ENCODE measurements at places on chromosomes 3 and 15. TPM values are rescaled to one million over a fixed set of nuclear protein-coding genes. Genes with fewer than 3 reads are reported as not detected.

GRCh38 chr3:13718000-13718399, 161.9 kb downstream of the WNT7A start:
- DNase-seq: no peak

DNA sequence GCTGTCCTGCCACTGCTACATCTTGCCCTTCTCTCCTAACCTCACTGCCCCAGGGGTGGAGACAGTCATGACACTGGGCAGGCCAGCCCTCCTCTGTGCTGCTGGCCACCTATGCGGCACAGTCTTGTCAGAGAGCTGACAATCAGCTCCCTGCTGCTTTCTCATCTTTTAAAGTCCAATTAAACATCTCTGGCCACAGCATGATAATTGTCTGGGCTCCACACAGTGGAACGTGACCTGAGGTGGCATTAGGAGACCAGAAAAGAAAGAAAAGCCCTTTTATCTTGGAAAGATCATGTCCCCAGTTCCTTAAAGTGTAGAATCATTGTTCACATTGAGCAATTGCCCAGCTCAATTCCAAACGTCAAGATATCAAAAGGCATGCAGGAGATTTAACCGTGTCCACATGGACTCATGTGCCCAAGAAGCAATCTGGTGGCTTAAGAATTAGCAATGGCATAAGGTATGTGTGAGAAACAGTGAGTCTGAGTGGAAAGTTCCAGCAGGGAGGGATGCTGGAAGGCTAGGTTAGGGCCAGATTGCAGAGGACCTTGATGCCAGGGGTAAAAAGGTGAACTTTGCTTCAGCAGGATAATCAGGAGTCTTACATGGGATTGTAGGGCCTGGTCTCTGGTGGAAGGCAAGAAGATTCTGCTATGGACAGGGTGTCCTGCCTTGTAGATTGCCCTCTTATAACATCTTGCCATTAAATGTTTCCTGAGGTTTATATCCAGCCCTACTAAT, 15.3 kb upstream of the CACNA1D start:
- DNase-seq: no peak

DNA sequence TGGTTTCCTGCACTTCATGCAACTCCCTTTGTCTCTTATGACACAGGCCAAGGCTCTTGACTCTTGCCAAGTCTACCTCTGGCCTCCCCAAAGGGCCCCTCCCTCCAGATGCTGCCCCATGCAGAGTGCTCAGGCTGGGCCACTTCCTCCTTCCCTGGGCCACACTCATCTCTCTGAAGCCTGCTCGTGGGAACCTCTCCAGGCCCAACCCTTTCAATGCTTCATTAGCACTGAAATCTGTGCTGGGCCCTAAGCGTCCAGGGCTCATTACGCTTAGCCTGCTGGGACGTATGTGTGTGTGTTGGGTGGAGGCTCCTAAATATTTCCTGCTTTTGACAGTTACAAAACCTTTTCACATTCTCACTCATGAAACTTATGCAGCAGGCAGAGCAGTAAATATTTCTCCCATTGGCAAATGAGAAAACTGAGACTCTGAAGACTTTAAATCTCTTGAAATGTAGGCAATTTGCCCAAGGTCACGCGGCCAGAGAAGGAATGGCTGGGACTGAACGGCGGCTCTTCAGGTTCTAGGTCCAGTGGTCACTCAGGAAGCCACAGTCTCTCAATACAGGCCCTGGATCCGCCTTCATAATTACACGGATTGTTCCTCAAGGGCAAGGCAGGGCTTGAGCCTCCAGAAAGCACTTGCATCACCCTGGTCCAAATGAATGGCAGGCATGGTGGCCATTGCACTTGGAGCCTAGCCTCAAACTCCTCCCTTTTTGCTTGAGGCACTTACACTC, 241.7 kb upstream of the HES1 start:
- no peak for DNase-seq

GRCh38 chr3:31377045-31377642, 155.6 kb upstream of the STT3B start:
- DNase-seq: no peak

DNA sequence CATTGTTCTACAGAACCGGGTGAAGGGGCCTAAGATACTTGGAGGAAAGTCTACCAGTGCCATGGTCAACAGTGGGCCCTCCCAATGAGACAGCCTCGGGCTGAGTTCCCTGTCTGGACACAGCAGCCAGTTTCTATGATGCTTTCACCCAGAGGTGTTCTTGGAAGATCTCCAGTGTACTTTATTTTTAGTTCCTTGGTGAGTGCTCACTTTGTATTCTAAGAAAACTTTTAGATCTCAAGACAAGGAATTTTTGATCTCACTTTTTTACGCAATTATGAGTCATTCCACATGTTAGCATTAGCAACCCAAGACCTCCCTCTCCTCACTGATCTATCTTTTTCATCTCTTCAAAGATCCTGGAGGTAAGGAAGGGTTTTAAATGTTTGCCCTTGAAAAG, 287.7 kb downstream of the RORA start:
- no peak for DNase-seq

- no peak for DNase-seq
These were observed 185.8 kb upstream of the CFAP20DC start for GRCh38 chr3:59235634-59236012.

DNA sequence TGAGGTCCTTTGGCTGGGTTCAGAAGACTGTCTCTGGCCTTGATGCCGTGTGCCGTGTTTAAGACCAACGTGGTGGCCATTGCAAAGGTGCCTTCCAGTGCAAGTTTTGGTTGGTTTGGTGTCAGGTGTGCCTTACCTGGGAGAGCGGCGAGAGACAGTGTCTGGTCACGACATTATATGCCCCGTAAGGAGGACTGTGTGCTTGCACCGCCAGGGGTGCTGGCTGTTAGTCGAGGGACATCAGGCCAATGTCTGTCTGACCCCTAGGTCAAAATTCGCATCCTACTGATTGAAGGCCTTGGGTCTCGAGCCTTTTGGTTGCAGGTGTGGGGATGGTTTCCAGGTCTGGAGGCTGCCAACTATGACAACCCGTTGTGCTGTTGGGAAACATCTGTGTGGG, 111.9 kb downstream of the SNRPN start:
- no peak for DNase-seq

DNA sequence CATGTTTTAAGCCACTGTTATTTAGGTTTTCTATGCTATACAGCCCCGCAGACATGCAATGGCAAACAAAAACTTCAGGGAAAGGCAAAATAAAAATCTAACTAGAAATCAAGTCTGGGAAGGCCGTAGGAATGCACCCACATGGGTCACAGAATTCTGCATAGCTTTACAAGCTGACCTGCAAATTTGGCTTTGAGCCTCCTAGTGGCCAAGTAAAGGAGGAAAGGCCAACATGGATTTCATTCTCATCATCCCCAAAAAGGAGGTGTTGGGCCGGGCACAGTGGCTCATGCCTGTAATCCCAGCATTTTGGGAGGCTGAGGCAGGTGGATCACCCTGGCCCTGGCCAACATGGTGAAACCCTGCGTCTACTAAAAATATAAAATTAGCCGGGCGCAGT, 124.3 kb downstream of the FBLN2 start:
- DNase-seq: peak; percentile 24

GRCh38 chr3:119898478-119899191, 116.7 kb downstream of the NR1I2 start:
- no peak for DNase-seq

DNA sequence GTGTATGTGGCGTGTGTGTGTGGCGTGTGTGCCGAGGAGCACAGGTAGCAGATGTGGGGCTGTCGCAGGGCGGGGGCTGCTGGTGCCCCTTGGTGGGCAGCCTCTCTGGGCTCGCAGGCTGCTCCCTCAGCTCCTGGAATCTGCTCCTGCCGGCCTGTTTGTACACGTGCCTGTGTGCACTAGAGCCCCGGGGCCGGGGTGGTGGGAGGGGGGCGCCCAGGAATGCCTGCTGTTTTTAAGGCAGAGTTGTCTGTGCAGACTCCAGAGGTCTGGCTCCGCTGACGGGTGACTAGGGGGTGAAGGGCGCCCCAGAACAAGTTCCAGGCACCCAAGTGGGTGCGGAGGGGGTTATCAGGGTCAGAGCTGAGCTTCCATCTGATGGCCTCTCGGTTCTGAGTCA, 112.2 kb downstream of the FBLN2 start:
- no peak for DNase-seq

- DNase-seq: no peak
These were observed 2.6 kb downstream of the LIPC start for GRCh38 chr15:58434334-58434875.

- no peak for DNase-seq
These were observed 61.3 kb upstream of the RAB6B start for GRCh38 chr3:133956982-133957381.

DNA sequence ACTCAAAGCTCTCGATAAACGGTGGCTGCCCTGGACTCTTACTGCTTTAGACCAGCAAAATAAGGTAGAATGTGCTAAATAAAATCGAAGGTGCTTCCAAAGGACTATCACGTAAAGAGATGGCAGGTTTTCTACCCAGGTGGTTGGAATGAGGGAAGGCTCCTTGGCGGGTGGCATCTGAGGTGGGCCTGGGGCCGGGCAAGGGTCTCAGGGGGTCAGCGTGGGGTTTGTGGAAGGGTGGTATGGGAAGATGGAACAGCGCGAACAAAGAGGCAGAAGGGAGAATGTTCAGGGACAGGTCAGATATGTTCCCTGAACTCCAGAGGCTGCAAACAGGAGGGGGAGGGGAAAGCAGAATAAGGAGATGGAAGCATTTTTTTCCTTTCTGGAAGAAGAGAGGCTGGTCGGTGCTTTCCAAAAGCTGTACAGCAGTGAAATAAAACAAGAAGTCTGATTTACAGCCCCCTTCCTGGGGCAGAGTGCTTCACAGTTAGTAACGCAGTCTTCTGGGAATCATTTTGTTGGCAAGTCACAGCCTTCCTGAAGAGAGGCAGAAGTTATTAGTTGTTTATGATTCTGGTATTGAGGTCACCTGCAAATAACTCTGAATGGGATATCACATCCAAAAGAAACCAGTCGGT, 58.3 kb upstream of the ATG7 start:
- DNase-seq: no peak

- no peak for DNase-seq
These were observed 383.7 kb upstream of the PPP2R3A start for GRCh38 chr3:135581806-135582205.

DNA sequence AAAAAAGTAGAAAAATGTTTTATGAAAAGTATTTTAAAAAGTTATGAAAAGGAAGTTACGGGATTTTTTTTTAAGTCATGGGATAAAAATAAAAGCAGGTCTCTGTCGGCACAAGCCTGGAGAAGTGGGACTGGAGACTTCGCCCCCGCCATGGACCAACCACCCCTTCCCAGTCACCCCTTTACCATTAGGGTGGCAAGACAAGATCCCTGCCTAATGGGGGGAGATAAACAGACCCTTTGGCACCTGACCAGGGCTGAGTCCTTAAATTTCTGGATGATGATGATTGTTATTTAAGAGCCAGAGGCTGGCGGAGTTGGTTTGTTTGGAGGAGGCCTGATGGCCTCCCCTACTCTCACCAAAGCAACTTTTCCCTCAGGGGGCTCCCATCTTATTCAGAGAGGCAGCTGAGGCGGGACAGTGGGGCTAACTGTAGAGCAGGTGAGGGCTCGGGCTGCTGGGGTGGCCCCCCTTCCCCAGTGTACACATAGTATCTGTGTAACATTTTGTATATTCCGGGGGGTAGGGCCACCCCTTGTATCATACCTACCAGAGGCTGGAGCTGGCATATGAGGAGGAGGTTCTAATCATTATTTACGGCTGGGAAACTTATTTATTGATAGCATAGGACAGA, 74.0 kb downstream of the ADAMTS7 start:
- no peak for DNase-seq

DNA sequence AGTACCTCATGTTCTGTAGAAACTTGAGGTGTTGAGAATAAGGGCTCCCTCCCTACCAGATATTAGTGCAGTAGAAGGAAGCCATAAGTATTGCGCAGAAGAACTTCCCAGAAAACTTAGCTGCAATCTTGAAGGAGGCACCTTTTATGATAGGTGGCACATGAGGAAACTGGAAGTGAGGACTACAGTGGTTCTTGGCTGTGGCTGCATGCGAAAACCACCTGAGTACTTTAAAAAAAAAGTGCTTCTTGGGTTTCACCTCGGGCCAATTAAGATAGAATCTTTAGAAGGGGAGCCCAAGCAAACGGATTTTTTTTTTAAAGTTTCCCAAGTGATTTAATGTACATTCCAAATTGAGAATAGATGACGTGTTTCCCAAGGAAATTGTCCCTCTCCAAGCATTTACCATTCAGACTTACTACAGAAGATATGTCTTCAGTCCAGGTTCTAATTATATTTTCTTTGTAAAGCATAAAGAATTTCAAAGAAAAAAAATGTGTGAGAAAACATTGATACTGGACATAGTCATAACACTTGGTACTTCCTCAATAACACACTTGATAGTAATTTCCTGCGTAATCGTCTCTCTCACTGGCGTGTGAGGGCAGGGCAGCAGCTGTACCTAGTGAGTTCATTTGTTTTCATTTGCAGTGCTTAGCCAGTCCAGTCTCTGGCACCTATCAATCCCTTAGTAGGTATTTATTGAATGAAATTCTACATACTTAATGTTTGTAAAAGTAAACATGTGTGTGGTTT, 12.3 kb upstream of the NR1I2 start:
- DNase-seq: no peak

GRCh38 chr15:58440922-58441321, 9.1 kb downstream of the LIPC start:
- no peak for DNase-seq

DNA sequence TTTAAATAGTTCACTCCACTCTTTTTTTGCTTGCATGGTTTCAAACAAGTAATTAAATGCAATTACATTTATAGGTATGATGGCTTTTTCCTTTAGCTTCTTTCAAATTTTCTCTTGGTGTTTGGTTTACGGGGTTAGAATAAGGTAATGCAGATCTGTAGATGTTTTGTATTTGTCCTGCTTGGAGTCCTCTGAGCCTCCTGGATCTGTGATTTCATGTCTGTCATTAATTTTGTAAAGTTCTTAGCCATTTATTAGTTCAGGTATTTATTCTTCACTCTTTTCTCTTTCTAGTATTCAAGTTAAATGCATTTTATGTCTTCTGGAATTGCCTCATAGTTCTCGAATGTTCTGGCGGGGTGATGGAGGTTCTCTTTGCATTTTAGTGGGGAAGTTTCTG, 1.4 kb upstream of the MRPS25 start:
- DNase-seq: no peak

GRCh38 chr3:59968513-59969045, 918.8 kb upstream of the CFAP20DC start:
- DNase-seq: no peak

DNA sequence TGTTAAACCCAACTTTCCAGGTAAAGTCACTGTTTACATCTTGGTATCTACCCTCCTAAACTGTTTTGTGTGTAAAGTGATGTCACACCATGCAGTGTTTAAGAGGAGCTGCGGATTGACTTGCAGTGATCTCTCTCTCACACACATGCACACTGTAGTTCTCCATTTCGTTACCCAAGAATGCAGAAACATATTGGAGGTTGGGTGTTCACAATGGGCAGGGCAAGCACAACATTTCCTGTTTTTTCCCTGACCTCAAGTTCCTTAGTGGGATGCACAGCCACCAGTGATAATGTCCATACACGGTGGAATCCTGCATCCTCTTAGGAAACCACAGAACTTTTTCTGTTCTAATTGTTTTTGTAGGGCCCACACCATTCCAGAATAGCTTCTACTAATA, 85.3 kb upstream of the CFAP20DC start:
- DNase-seq: no peak

GRCh38 chr3:185961675-185962232, 23.9 kb upstream of the TRA2B start:
- no peak for DNase-seq

LRRC15 gene
- polyA plus RNA-seq: not detected

PLAAT1 gene
- polyA plus RNA-seq: 21.4 TPM

SEMA7A gene
- 1.2 TPM for polyA plus RNA-seq

C3orf52 gene
- polyA plus RNA-seq: 0.62 TPM

PSTPIP1 gene
- 1.2 TPM for polyA plus RNA-seq

Measured in psoas muscle (tissue), 8 donors.